ENCODE measurements at places on chromosomes 16 and 17. TPM values are rescaled to one million over a fixed set of nuclear protein-coding genes. Genes with fewer than 3 reads are reported as not detected.

The CSF3 gene
- not detected for total RNA-seq

The NGFR gene
- 2.9 TPM for total RNA-seq

The MT1E gene
- 154 TPM for total RNA-seq

The TEDC2 gene
- total RNA-seq = 7.4 TPM

The PTGES3L gene
- 6.4 TPM for total RNA-seq

The CHST6 gene
- 9.8 TPM for total RNA-seq

The CCL4 gene
- total RNA-seq = 1.2 TPM

DNA sequence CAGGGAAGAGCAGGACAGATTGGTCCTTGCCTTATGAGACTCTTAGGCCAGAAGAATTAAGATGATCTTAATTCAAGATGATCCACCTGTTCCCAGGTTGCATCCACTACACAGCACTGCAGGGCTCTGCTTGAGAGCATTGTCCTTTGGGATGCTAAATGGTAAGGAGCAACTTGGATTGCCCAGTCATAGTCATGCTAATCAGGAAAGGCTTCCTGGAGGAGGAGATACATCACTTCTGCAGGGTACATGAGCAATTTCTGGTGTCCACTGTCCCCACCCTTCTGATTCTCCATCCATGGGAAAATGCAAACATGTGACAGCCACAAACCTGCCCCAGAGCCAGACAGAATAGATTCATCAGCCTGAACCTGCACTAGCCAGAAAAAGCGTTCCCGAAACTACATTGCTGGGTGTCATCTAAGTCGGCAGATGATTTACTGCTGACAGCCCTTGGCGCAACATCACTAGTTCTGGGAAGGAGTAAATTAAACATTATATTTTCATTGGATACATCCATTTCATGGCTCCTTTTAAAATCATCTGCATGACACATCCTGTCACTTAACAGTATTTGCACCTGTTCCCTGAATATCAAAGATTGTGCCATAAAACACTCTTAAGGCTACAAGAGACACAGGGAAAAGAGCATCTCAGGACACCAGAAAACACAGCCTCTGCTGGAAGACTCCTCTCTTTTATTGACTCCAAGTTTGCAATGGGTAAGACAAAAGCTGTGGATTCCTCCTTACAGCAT, 282.2 kb downstream of the MAF start:
- DNase-seq = no peak

GRCh38 chr17:64198331-64199090, 64.5 kb downstream of the TEX2 start:
- no peak for DNase-seq

DNA sequence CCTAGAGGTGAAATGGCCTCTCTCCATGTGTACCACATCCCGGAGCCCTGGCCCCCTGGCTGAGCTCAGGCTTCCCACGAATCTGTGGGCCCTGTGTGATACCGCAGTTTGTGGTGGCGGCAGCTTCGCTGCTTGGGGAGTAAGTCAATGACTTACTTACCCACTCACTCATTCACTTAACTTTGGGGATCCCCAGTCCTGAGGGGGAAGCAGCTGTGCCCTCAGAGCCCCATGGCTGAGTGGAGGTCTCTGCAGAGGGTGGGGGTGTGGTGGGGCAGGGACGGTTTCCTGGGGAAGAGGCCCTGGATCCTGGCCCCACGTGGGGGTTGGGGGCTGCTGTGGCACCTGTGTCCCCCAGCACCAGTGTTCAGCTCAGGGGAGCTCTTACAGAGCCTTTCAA, 13.2 kb downstream of the KCNJ12 start:
- no peak for DNase-seq

- DNase-seq = no peak
These were observed 690.1 kb downstream of the WWOX start for GRCh38 chr16:78789561-78789960.

- DNase-seq = no peak
These were observed 114.6 kb downstream of the SLC39A11 start for GRCh38 chr17:72977771-72978417.

- DNase-seq = no peak
These were observed 167.0 kb downstream of the UTP18 start for GRCh38 chr17:51427323-51427811.

- DNase-seq = no peak
These were observed 6.5 kb downstream of the CRK start for GRCh38 chr17:1449412-1449967.

DNA sequence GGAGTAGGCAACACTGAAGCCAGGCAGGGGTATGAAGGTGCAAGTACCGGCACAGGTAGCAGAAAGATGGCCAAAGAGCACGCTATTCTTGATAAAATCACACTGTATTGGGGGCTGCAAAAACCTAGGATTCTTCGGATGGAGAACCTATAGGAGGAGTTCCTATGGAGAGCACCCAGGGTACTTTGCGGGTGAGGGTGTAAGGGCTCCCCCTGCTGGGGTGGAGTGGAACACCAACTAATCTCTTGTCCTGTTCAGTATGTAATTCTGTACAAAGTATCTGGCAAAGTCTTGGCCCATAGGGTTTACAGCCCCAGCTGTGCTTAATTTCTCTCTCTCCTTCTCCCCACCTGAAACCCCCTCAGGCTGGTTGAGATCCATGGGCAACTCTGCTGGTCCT, 393.1 kb upstream of the ASIC2 start:
- no peak for DNase-seq

DNA sequence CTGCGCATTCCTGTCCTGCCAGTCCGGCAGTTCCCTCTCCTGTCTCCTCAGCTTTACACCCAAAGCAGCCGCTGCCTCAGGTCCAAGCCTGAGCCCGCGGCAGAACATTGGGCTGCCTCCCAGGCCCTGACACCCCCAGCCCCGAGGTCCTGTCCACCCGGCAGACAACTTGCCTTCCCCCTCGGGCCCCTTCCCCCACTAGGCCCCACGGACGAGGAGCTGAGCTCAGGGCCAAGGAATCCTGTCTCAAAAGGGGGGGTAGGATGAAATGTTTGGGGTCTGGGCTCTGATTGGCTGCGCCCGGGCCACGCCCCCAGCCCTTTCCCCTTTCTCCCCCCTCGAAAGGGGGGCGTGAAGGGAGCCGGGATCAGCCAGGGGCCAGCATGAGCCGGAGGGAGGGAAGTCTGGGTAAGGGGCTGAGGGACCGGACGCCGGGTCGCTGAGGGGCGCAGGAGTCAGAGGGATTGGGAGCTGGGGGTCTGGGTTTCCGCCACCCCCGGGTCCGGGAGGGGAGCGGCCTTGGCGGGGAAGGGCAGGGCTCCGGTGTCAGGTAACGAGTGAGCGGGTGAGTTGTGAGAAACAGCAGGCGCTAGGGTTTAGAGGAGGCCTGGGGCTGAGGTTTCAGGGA, at the start of gene CTF1:
TSS of gene CTF1 (plus strand) at position 354 of the 628 bp plus-strand sequence. CDS start at position 384, 30 bp downstream.
- DNase-seq = no peak

DNA sequence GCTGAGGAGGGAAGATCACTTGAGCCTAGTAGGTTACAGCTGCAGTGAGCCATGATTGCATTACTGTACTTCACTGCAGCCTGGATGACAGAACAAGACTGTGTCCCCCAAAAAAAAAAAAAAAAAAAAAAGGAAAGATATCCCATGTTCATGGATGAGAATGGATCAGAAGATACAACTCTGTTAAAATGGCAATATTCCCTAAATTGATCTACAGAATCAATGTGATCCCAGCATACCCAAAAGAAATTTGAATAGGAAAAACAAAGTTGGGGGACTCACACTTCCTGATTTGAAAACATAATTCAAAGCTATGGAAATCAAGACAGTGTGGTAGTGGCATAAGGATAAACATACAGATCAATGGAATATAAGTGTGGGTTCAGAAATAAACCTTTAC, 12.7 kb upstream of the KANSL1 start:
- DNase-seq = no peak

GRCh38 chr17:78013683-78014467, 55.4 kb downstream of the TNRC6C start:
- DNase-seq = peak; percentile 64

- DNase-seq = no peak
These were observed 4.8 kb upstream of the SREBF1 start for GRCh38 chr17:17841601-17842025.

DNA sequence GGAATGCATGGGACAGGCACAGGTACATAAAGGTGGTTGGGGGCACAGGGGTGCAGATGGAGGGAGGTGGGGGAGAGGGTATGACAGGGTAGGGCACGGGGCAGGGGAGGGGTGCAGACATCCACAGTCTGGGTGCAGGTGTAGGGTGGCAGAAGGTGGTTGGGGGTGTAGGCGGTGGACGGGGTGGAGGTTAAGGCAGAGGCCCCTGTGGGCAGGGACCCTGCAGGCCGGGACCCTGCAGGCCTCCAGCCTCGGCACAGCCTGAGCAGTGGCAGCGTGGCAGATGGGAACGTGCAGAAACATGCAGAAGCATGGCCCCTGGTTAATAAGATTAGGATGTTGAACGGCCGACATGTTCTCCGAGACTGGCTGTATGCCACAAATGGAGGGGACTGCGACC, 115.2 kb downstream of the RBFOX3 start:
- DNase-seq = no peak

- DNase-seq = peak; percentile 52
These were observed 31.4 kb upstream of the CDC42EP4 start for GRCh38 chr17:73343168-73343634.

DNA sequence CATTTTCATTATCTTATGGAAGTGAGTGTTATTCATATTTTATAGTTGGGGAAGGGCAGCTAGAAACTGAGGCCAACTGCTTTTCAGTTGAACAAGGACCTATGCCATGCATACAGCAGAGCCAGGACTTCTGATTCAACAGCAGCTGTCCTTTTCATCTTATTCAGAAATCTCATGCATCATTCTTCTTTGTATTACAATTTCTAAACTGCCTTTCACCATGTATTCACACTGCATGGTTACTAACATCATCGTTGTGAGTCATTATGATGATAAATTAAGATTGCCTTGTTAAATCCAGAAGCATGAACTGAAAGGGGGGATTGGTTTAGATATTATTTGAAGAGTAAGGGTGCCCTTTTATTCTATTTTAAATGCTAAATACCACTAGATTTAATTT, 1470.1 kb upstream of the GOT2 start:
- DNase-seq = no peak

DNA sequence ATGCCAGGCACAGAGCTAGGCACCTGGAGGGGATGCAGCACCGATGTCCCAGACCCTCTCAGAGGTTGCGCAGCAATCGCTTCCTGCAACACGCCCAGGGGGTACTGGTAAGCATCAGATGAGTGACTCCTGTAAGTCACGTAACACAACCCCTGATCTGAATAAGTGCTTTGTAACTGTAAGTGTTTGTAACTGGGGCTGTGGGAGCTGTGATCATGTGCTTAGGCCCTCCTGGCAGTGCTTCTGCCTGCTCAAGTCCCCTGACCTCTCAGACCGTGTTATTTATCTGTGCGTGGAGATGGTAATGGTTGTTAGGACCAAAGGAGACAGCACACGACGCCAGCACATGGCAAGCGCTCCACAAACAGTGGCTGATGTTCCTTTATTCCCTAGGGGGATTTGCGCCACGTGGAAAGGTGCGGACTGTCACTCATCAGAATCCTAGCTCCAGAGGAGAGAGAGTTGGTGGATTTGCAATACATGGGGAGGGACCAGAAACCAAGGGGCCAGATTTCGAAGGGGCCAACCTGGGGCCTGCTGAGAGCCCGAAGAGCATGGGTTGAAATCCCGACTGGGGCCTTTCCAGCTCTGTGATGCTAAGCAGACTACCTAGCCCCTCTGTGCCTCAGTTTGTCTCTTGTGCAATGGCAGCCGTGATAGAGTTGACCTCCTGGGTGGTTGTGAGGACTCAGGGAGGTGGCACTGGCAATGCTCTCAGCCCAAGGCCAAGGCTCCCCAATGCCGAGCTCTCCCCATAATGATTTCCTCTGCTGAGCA, 151.8 kb downstream of the IRF8 start:
- no peak for DNase-seq

DNA sequence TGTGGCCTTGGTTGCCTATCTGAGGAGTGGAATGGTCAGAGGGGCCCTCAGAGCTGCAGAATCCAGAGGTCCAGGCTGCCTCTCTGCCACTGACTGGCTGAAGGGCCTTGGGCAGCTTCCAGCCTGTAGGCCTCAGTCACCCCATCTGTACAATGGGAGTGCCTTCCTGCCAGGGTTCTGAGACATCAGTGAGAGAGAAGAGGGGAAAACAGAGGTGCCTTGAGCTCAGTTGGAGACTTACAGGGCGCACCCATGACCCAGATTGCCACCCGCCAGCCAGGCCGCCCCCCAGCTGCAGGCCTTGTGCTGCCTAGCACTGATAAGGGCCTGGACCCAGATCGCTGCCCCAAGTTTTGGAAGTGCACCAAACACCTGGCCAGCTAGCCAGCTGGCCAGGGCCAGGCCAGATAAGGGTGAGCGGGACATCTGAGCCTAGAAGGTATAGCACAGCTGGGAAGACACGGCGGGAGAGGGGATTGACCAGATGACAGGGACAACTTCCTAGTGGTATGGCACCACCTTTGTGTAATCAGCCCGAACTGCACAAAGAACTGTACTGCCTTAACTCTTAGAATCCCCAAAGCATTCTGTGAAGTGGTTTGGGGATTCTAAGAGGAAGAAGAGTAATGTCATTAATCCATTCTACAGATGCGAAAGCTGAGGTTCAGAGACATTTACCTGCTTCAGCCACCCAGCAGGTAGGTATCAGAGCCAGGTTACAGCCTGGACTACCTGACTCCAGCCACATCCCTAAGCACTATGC, 1.4 kb downstream of the SLC4A1 start:
- no peak for DNase-seq

DNA sequence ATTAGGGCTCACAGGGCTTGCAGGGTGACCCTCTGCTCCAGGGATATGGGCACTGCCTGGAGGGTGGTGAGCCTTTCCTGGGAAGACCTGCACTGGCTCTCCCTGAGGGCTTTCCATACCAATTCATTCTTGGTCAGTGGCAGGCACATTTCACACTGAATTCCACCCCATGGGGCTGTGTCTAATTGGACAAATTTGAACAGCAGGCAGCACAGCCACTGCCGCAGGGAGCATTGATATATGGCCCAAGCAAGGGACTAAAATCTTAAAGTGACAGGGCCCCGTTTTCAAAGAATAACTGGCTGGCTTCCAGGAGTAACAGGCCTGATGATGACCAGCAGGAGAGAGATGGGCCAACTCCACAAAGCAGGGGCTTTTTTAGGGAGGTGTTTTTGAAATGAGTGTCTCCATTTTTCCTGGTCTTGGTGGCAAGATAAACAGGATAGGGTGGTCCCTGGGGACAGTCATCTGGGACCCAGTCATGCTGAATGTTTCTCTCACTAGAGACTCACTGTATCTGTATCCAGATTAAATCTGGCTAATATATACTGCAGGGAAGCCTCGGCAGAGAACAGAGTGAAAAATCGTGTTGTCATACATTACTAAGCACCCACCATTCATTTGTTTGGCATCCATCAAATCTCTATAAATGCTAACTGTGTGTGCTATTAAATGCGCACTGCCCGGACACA, 74.1 kb upstream of the TBX2 start:
- DNase-seq = no peak
